ENCODE measurements at places on chromosomes 3 and 15. TPM values are rescaled to one million over a fixed set of nuclear protein-coding genes. Genes with fewer than 3 reads are reported as not detected.

DNA sequence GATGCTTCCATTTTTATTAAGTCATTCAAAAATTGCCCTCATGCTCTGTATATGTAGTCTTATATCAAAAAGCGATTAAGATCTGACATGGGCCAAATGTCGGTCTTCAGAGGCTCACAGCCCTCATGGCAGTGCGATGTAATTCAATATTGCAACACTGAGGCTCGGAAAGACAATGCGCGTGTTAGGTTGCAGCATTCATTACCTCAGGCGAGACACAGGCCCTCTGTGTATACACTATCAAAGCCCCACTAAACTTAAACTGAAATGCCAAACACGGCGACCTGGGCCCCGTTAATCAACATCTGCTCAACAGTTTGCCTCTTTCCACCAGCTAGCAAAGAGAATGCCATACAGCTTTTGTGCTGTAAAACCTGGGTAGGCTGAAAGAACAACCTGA is 413.4 kb downstream of the ERC2 start:
- no peak for DNase-seq

Gene FGF12
- 0.77 TPM for total RNA-seq

Gene RTP1
- not detected for total RNA-seq

DNA sequence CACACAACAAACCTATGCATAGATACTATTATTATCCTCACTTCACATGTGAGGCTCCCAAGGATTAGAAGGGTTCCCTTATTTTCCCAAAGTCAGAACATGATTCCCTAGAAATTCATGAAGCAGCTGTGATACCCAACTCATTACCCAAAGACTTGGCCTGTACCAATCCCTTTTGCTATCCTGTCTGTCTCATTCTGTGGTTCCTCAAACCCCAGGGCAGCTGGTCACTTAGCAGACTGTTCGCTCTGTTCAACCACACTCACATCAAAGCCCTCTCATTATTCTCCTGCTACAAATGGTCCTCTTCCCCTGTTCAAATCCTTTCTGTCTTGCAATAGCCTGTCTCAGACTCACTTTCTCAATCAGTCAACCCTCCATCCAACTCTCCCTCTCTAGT is 154.3 kb upstream of the TRIM42 start:
- DNase-seq: no peak

DNA sequence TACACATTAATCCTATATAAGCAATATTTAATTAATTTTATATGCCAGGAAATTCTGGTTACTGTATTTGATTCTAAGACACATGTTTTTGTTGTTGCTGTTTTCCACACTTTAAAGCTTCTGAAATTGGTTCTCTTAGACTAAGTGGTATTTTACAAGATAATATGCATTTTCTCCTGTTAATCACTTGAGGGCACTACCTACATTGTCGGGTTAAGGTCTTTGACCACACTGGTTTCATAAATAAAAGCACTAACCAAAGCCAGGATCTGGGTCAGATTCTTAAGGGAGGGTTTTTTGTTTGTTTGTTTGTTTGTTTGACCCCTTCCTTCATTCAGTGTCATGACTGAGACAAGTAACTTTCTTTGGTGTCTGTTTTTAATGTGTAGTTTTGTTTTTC is 590.2 kb downstream of the RBMS3 start:
- no peak for DNase-seq
